ENCODE measurements at places on chromosomes 1 and 21. TPM values are rescaled to one million over a fixed set of nuclear protein-coding genes. Genes with fewer than 3 reads are reported as not detected.

The CYYR1 gene
- total RNA-seq, result 4.7 TPM

- peaks cover 4% of the 10 kb centered on the region for H3K27me3 ChIP-seq
- H3K27ac ChIP-seq, result no peak overlapping the region
- no peaks in the 10 kb centered on the region for H3K4me1 ChIP-seq
Measured at GRCh38 chr1:84385347-84385746, 12.9 kb upstream of the DNASE2B start.

DNA sequence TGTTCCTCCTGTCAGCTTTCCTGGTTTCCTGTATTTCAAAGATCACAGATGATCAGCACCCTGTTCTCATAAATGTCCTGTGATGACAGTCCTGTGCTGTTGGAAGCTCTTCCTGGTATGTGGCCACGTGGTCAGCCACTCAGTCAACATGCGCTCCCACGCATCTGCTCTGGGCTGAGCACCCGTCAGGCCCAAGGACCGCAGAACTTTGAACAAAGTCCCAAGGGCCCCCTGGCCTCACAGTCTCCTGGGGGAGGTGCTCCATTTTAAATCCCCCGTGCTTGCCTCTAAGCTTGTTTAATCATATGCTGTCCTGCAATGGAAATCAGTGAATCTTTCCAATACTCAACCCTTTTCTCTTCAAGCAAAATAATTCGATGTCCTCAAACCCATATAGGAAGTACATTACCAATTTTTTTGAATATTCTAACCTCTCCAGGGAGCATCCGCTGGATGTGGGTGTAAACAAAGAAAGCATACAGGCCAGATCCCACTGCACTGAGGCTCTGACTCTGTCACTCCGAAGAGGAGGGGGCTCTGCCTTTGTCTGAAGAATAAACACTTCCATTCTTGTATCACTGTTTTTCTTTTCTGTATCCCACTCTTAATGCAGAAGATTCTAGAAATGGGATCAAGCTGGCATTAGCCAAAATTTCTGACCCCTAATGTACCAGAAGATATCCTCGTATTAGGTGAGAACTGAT, 250.3 kb downstream of the SDCCAG8 start:
- H3K4me3 ChIP-seq, result no peak overlapping the region
- no peaks in the 10 kb centered on the region for H3K27me3 ChIP-seq
- DNase-seq, result no peak
- peaks cover 49% of the 10 kb centered on the region for H3K36me3 ChIP-seq

The CD1E gene
- total RNA-seq, result not detected

DNA sequence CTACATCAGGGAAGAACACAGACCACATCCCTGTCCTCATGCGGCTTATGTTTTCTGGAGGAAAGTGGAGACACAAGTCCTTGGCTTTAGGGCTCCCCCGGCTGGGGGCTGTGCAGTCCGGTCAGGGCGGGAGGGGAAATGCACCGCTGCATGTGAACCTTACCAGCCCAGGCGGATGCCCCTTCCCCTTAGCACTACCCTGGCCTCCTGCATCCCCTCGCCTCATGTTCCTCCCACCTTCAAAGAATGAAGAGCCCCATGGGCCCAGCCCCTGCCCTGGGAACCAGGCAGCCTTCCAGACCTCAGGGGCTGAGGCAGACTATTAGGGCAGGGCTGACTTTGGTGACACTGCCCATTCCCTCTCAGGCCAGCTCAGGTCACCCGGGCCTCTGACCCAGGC, 45.5 kb downstream of the TNNT2 start:
- H3K4me3 ChIP-seq, result no peak overlapping the region
- H3K27ac ChIP-seq, result no peak overlapping the region
- H3K27me3 ChIP-seq, result peaks cover 39% of the 10 kb centered on the region
- no peak for DNase-seq
- H3K36me3 ChIP-seq, result no peaks in the 10 kb centered on the region

The LRRC38 gene
- not detected for total RNA-seq

DNA sequence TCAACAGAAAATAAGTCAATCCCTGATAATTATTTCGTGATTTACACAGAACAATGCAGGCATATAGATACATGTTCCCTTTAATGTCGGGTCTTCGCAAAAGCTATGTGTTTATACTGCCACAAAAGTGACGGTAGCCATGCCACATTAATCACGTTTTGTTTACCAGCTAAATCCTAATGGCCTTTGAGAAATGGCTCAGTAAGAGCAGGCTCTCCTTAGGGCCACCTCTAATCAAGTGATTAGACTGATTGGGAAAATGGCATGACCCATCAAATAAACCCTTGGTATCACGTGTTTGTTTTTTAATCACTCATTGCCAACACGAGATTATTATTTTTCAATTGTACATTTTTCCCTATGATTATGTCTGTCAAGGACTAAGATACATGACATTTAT, 102.0 kb upstream of the USP25 start:
- peaks cover 11% of the 10 kb centered on the region for H3K4me1 ChIP-seq
- H3K27ac ChIP-seq, result no peak overlapping the region
- no peaks in the 10 kb centered on the region for H3K27me3 ChIP-seq
- no peaks in the 10 kb centered on the region for H3K36me3 ChIP-seq

- peak overlapping the region; percentile 10 for H3K4me3 ChIP-seq
- peak overlapping the region; percentile 27 for H3K27ac ChIP-seq
- peaks cover 32% of the 10 kb centered on the region for H3K4me1 ChIP-seq
- peaks cover 2% of the 10 kb centered on the region for H3K27me3 ChIP-seq
- DNase-seq, result no peak
Measured at GRCh38 chr1:31798433-31799195, 17.2 kb downstream of the SPOCD1 start.

- peak overlapping the region; percentile 41 for H3K4me3 ChIP-seq
- DNase-seq, result peak; percentile 98
- H3K27ac ChIP-seq, result peak overlapping the region; percentile 98
- no peaks in the 10 kb centered on the region for H3K27me3 ChIP-seq
- H3K36me3 ChIP-seq, result peaks cover 11% of the 10 kb centered on the region
- peaks cover 46% of the 10 kb centered on the region for H3K4me1 ChIP-seq
Measured at GRCh38 chr1:145891587-145892485, 6.2 kb upstream of the ANKRD35 start.
